Temporal lobe (tissue), 4 donors: ENCODE measurements at places on chromosomes 7 and 10. TPM values are rescaled to one million over a fixed set of nuclear protein-coding genes. Genes with fewer than 3 reads are reported as not detected.

Gene SPACDR
- total RNA-seq: 0.25 TPM

Gene RSU1
- total RNA-seq: 17.7 TPM

Gene GSDME
- total RNA-seq: 28.8 TPM

Gene NPY
- total RNA-seq: 26.1 TPM

Gene BAMBI
- total RNA-seq: 3.0 TPM

Gene CYP26C1
- total RNA-seq: 0.25 TPM
